ENCODE measurements at places on chromosomes 11 and 22.

- DNase-seq: no peak
Observed at GRCh38 chr11:7170431-7170830, 81.3 kb upstream of the SYT9 start.

DNA sequence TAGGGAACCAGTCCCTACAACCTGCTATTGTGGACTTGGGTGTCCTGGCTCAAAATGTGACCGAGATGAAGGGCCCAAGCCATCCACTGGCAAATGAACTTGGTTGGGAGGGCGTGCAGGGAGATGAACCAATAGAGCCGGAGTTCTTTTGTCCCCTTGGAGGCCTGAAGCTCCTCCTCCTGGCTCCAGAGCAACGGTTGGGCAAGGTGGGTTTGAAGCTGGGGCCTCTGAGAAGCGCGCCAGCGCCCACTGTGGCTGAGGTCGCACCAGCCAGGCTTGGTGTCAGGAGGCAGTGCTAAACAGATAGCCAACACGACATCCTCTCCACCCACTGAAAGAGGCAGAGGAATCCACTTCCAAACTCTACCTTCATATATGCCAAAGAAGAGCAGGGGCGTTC lies 36.0 kb upstream of the PACSIN2 start:
- peak; percentile 17 for DNase-seq

DNA sequence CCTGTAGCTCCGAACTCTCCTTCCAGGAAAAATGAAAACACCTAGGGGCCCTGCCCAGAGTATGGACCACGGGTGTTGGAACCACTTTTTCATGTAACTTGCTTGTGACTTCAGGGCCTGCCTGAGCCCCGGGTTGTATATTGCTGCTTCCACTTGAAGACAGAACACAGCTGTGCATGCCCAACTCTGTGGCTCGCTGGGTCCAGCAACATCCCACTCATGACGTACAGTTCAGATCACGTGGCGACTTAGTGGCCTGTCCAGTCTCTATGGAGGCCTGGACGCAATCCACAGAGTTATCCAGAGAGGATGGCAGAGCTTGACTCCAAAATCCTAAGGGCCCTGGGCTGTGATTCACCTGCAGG lies 6.8 kb downstream of the C11orf21 start:
- no peak for DNase-seq

DNA sequence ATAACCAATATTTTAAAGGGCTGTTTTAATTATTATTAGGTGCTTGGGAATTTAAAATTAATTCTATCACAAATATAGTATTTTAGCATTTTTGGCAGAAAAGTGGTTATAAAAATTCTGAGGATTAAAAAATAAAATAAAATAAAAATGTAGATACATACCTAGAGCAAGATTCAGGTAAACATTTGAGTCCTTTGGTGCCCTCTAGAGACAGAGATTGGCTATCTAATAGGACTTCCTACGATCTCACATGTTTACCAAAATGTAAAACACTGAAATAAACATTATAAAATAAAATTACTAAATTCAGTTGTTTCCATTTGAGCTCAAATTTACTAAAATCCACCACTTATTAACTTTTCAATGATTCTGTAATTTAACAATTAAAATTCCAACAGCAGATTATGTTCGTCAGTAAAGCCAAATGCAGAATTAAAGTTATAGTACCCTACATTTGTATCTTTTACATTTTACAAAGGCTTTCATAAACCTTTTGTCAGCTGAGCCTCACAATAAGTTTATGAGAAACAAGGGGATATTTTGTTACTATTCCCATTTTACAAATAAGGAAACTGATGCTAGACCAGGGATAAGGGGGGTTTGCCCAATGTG lies 27.7 kb downstream of the SLC36A4 start:
- no peak for DNase-seq

DNA sequence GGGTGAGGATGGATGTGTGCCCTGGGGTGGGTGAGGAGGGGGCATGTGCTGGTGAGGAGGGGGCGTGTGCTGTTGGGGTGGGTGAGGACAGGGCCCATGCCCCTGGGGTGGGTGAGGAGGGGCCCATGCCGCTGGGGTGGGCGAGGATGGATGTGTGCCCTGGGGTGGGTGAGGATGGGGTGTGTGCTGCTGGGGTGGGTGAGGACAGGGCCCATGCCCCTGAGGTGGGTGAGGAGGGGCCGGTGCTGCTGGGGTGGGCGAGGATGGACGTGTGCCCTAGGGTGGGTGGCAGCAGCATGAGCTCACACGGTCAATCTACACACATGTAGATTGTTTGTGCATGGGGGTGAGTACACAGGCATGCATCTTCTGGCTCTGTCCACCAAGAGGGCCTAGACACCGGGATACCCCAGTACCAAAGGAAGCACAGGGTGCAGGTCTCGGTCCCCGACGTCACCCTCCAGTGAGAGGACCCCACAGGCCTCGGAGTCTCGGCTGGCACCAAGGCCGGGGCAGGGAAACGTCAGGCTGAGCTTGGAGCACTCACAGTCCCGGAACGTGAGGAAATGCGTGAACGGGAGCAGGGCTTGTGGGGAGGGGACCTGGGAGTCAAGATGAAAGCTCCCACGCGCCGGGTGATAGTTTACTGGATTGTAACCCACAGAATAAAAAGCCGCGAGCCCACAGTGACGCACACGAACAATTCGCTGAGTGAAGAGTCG lies 37.4 kb upstream of the TOLLIP start:
- DNase-seq: no peak

GRCh38 chr11:45100339-45100738 lies 46.1 kb upstream of the PRDM11 start:
- no peak for DNase-seq

- DNase-seq: no peak
Observed at GRCh38 chr11:99068832-99069231, 48.1 kb downstream of the CNTN5 start.

DNA sequence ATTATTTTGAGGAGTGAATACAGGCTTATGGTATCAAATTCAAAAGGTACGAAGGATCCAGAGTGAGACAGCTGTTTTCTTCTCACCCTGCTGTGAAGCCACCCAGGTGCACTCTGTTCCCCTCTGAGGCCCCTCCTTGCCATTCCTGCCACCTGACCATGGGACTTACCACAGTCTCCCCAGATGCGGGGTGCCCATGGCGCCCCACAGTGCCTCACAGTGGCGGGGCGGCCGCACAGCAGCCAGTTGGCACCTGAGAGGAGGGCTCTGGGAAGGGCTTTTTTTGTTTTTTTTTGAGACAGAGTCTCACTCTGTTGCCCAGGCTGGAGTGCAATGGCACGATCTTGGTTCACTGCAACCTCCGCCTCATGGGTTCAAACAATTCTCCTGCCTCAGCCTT lies 151.7 kb downstream of the CEP164 start:
- no peak for DNase-seq

- no peak for DNase-seq
Observed at GRCh38 chr11:62553080-62553838, 6.7 kb upstream of the AHNAK start.

DNA sequence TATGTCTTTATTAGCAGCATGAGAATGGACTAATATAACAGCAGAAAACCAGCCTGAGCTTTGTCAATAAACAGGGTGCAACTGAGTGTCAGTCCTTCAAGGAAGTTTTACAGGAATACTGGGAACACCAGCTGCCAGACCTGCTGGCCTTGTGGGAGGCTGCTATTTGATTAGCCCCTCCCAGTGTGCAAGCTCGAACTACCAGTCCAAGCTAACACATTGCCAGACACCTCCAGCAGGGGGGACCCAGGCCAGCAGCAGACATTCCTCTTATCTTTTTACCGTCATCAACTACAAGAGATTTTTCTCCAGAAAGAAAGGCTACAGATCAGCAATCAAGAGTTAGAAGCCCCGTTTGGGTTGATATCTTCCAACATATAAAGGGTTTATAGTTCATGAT lies 942.8 kb upstream of the TENM4 start:
- DNase-seq: no peak

GRCh38 chr11:111974446-111974845 lies 37.3 kb downstream of the DIXDC1 start:
- no peak for DNase-seq

DNA sequence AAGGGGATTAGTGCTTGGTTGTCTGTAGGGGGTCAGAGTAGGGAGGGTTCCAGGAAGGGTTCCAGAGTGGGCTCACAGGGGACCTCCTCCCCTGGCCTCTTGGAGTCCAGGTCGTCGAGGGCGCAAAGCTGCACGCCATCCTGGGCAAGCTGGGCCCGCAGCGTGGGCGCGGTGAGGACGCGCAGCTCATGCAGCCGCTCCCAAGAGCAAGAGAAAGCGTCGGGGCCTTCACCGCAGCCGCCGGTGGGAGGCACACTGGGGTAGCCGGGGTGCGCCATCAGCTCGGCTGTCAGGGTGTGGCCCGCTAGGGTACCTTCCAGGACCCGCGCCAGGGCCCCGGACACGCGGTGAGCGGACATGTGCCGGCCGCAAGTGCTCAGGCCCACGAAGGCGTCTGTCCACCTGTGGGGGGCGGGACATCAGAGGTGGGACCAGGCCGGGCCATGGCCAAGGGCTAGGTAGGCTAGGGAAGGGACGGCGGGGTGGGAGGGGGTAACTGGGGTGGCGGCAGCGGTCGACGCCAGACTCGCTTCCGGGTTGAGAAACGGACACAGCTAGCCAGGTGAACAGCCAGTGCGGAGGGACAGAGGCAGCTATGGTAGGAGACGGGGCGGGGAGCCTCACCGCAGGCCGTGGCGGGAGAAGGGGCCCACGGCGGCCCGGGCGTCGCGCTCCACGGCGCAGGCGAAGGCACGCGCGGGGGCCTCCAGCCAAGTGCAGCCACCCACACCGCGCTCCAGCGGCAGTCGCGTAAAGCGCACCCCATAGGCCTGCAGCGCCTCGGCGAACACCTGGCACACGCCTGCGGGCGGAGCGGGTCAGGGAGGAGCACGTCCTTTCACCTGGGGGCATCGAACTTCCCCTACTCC lies 1.2 kb downstream of the YDJC start:
- DNase-seq: no peak

GRCh38 chr11:128290106-128290840 lies 297.1 kb downstream of the ETS1 start:
- DNase-seq: peak; percentile 78

DNA sequence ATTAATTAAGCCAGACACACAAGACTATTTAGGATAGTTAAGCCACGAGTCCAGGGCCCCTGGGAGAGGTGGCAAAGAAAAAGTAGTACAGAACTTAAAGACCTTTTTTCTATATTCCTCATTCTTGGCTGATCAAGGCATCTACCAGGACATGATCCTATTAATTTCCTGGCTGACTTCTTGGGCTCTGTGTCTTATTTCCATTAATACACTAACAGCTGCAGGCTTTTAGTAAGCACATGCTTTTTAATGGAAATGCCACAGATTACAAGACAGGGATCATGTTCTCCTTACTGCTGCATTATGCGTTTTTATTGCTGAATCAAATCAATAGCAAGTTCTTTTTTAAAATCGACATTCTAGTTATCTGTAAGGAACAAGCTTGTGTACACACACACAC lies 35.2 kb downstream of the BTG4 start:
- DNase-seq: no peak

- DNase-seq: no peak
Observed at GRCh38 chr11:130445788-130446187, 2.7 kb upstream of the ADAMTS15 start.

GRCh38 chr11:10026514-10026913 lies 267.5 kb downstream of the SBF2 start:
- DNase-seq: no peak

DNA sequence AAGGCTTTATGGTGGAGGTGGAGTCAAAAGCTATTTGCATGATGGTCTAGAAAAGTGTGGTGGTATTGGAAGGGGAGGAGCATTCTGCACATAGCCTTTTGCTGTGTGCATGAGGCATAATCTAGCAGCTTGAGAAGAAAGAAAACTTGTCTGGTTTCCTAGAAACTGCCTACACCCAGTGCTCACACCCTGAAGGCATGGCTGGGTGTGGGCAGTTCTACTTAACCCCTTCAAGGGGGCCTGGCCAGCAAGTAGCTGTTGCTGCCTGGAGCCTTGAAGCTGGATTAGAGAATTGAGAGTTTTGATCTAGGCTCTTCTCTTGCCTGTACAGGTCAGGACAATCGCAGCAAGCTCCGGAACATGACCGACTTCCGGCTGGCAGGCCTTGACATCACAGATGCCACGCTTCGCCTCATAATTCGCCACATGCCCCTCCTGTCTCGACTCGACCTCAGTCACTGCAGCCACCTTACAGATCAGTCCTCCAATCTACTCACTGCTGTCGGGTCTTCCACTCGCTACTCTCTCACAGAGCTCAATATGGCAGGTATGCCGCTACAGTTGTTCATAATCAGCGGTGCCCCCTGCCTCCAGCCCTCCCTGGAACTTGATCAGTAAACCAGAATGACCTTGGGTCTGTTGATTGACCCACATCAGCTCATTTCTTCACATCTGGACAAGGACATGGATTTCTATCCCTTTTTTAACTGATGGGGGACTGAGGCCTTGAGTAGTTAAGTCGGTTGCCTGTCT lies 12.2 kb upstream of the GRK2 start:
- no peak for DNase-seq

DNA sequence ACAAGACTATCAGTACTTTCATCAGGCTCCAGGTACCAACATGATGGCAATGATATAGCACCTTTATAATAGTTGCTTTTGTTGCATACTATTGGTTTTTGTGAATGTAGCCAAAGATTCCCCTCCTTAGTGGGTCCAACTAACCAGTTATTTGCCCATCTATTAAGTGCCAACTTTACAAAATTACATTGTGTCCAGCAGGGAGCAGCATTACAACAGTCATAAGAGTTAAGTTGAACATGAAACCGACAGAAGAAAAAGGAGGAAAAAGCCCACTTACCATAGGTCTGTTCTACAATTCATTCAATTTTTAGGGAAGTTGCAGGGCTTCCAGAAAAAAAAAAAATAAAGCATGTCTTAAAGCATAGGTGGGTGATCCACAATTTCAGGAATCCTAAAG lies 21.6 kb downstream of the IMMP1L start:
- DNase-seq: no peak

- DNase-seq: no peak
Observed at GRCh38 chr22:30940685-30941362, 27.8 kb downstream of the MORC2 start.

DNA sequence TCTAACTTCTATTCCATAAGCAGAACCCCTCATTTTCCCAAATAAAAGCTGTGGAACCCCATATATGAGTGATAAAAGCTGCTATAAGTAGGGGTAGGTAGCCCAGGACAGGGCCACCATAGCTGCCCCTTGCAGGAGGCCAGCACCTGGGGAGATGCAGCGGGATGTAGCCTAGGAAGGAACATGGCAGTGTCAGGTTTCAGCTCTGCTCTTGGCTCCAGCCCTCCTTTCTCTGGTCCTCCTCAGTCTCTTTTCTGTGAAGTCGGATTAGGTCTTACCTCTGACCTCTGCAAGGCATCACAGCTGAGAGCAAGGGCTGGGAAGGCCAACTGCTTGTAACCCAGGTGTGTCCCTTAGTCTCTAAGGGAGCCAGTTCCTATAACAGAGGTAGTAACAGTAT lies 135.6 kb downstream of the NAV2 start:
- DNase-seq: no peak

GRCh38 chr11:65353376-65353775 lies 1.2 kb upstream of the TIGD3 start:
- no peak for DNase-seq

- DNase-seq: no peak
Observed at GRCh38 chr11:7927635-7928034, 3.4 kb downstream of the OR10A6 start.

- DNase-seq: no peak
Observed at GRCh38 chr22:17514084-17514483, 49.2 kb upstream of the SLC25A18 start.
